Left ventricle myocardium superior (tissue), 1 donor: ENCODE measurements at places on chromosomes 13 and 19. TPM values are rescaled to one million over a fixed set of nuclear protein-coding genes. Genes with fewer than 3 reads are reported as not detected.

DNA sequence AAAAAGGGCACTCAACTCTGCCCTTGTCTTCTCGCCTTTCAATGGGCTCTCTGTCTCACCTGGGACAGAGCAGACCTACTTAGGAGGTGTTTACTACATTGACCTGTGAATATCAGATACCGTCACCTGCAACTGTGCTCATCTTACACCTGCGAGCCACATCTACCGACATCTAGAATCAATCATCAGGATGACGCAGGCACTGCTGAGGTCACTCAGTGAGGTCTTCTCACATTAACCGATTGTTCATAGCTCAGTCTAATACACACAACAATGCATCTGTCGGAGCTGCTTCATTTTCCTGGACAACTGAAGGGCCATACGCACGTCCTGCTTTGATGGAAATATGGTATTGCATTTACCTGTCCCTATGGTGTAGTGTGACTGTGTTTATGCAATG, 211.9 kb downstream of the FGF9 start:
- no peak for DNase-seq

Gene LIN7B
- 19.8 TPM for total RNA-seq

GRCh38 chr13:74169676-74170075, 35.5 kb upstream of the KLF12 start:
- DNase-seq: no peak

DNA sequence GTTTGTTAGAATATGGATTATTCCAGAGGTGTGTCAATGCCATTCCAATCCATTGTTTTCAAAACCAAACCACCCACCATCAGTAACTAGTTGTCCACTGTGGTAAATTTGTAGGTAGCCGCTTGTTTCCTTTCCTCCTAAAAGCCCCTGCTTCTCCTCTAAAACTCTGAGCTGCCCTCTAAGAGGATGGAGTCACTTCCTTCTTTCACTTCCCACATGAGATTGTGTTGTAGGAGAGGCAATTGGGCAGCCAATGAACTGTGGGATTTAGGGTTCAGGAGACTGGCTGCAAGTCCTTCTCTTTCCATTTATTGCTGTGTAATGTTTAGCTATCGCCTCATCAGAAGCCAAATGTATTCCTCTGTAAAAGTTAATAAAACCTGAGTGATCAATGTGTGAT, 49.9 kb upstream of the RFXAP start:
- DNase-seq: no peak

Gene ZSWIM4
- 2.3 TPM for total RNA-seq

Gene SYT5
- total RNA-seq: not detected

- no peak for DNase-seq
Measured at GRCh38 chr13:32428581-32429432, 877 bp upstream of the N4BP2L1 start.

- no peak for DNase-seq
Measured at GRCh38 chr13:84873951-84874350, 925.3 kb downstream of the SLITRK6 start.

- DNase-seq: peak; percentile 44
Measured at GRCh38 chr19:36169084-36169760, 17.0 kb upstream of the COX7A1 start.

GRCh38 chr19:904545-904944, 8.5 kb downstream of the R3HDM4 start:
- no peak for DNase-seq

- peak; percentile 86 for DNase-seq
Measured at GRCh38 chr19:45767881-45768654, 984 bp downstream of the SIX5 start.

Gene AP1M2
- not detected for total RNA-seq

- DNase-seq: no peak
Measured at GRCh38 chr13:77725071-77725470, 27.6 kb downstream of the SLAIN1 start.

- DNase-seq: no peak
Measured at GRCh38 chr19:41616792-41617621, 9.9 kb downstream of the CEACAM4 start.

Gene ANKLE1
- 0.12 TPM for total RNA-seq

Gene KIR2DL4
- not detected for total RNA-seq

DNA sequence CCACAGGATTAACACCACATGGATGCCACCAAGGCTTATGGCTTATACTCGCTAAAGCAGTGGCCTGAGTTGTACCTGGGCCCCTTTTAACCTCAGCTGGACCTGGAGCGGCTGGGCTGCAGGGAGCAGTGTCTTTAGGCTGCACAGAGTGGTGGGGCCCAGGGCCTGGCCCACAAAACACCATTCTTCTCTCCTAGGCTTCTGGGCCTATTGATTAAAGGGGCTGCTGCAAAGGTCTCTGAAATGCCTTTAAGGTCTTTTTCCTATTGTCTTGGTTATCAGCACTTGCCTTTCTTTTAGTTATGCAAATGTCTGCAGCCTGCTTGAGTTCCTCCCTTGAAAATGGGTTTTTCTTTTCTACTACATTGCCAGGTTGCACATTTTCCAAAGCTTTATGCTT, 973.9 kb upstream of the PRR20A start:
- DNase-seq: no peak

Gene ZIM2
- total RNA-seq: not detected

DNA sequence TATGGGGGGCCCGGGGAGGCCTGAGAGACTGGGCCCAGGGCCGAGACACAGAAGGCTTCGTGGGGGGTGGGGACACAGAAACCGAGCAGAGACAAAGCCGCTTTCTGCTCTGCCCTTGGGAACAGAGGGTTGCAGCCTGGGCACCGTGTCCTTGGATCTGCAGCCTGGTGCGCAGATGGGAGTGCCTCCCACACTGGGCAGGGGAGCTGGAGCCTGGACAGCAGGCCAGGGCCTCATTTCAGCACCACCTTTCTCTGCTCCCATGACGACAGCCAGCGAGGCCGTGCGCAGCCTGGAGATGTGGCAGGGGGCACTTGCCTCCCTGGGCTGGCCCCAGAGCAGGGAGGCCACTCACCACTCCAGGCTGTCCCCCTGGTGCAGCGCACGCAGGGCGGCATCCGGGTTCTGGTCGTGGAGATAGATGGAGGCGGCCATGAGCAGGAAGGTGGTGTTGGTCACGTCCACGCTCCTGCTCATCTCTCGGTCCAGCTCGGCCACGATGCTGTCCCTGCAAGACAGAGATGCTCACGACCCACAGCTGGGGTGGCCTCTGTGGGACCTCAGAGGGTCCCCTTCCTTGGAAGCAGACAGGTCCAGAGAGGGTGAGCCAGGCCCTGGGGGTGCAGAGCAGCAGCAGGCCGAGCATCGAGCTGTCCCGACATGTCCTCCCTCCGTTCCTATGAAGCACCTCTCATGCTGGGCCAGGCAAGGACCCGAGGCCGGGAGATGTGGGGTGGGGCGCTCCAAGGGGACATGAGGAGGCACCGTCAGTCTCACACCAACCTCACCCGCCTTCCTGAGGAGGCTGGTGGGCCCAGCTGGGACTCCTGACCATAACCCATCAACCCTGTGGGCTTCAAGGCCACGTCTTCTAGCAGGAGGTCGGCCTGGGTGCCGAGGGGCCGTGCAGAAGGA, 10.9 kb upstream of the CERS1 start:
- no peak for DNase-seq

Gene LRFN3
- total RNA-seq: 7.5 TPM

GRCh38 chr19:20038358-20039202, 725 bp downstream of the ZNF682 start:
- DNase-seq: no peak

Gene RAB3D
- 8.1 TPM for total RNA-seq

- no peak for DNase-seq
Measured at GRCh38 chr13:98691360-98691759, 61.1 kb downstream of the SLC15A1 start.

- no peak for DNase-seq
Measured at GRCh38 chr19:4396949-4397783, 3.2 kb downstream of the SH3GL1 start.

DNA sequence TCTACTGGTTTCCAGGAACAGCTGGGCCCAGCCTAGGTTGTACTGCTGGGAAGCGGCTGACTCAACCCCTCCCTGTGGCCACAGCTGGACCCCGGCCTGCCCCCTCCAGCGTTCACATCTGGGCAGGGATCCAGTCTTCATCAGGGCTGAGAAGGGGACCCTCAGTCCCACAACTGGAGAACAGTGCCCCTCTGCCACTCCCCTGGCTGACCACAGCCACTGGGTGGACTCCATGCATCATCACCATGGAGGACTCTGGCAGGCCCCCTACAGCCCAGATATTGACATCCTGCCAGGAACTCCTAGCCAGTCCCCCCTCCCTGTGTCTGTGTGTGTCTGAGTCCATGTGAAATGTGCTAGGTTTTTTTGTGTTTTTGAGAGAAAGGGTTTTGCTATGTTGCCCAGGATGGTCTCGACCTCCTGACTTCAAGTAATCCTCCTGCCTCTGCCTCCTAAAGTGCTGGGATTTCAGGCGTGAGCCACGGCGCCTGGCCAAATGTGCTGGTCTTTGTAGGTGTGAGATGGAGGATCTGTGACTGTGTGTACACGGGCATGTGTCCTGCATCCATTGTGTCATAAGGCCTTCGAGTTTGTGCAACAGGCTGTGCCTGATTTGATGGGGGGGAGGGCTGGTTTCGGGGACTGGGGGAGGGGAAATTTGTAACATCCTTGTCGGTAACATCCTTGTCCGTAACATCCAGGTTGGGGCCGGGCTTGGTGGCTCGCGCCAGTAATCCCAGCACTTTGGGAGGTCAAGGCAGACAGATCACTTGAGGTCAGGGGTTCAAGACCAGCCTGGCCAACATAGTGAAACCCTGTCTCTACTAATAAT, 4.0 kb upstream of the HOOK2 start:
- peak; percentile 79 for DNase-seq

GRCh38 chr13:80334597-80335260, 6.2 kb downstream of the SPRY2 start:
- no peak for DNase-seq

DNA sequence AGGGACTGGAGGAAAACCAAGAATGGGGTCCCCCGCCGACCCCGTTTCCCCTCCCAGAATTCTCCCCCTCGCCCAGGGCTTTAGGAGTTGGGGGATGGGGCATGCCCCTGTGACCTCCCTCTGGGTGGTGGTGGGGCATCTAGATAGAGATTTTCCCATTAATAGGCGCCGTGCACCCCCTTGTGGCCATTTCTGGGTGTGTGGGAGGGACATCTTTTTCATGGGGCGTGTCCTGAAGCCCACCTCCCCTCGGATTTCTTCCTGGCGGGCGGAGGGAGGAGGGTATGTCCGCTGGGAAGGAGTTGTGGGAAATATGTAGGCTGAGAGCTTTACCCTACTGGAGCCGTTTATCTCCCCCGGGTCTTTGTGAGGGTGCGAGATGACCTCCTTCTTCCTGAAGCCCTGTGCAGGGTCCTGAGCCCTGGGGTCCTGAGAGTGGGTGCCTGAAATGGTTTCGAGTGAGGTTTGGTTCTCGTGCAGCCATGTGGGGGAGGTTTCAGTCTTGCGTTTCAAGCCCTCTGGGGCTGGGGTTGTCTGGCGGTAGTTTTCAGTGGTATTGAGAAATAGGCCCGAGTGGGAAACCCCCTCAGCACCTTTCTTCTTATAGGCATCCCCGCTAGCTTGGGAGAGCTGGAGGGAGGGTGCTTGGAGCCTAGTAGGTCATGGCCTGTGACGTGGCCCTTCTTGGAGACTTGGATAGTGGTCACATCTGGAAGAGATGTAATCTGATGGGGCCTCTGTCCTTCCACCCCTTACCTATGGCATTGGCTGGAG, 1.0 kb downstream of the PRMT1 start:
- peak; percentile 83 for DNase-seq

GRCh38 chr13:45529758-45530157, 65.0 kb downstream of the COG3 start:
- no peak for DNase-seq

Gene CD37
- total RNA-seq: 6.5 TPM

GRCh38 chr13:29917650-29918049, 67.2 kb upstream of the UBL3 start:
- DNase-seq: no peak

Gene POU2F2
- 1.8 TPM for total RNA-seq

GRCh38 chr13:83204886-83205285, 677.4 kb downstream of the SLITRK1 start:
- no peak for DNase-seq

Gene DNM2
- 201 TPM for total RNA-seq

GRCh38 chr13:95604556-95604915, 40.0 kb downstream of the DZIP1 start:
- DNase-seq: no peak

Gene ZNF155
- 8.9 TPM for total RNA-seq

DNA sequence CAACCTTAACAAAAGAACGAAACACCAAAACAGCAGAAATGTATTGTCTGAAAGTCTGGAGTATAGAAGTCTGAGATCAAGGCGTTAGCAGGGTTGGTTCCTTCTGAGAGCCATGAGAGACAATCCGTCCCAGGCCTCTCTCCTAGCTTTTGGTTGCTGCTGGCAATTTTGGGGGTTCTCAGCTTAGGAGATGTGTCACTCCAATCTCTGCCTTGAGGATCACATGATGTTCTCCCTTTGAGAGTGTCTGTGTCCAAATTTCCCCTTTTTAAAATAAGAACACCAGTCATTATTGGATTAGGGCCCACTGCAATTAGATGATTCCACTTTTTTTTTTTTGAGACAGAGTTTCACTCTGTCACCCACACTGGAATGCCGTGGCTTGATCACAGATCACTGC, 10.1 kb downstream of the KCNN1 start:
- no peak for DNase-seq

DNA sequence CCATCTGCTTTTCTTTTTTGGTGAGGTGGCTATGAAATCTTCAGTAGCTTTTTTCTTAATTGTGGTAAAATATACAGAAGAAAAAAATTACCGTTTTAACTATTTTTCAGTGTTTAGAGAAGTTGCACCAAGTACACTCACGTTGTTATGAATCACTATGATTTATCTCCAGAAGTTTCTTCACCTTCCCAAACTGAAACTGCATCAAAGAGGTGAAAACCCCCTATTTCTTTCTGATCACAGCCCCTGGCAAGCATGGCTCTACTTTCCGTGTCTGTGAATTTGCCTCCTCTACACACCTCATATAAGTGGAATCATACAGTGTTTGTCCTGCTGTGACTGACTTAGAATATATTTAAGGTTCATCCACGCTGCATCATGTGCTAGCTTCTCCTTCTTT, 15.6 kb upstream of the SIGLEC10 start:
- no peak for DNase-seq

DNA sequence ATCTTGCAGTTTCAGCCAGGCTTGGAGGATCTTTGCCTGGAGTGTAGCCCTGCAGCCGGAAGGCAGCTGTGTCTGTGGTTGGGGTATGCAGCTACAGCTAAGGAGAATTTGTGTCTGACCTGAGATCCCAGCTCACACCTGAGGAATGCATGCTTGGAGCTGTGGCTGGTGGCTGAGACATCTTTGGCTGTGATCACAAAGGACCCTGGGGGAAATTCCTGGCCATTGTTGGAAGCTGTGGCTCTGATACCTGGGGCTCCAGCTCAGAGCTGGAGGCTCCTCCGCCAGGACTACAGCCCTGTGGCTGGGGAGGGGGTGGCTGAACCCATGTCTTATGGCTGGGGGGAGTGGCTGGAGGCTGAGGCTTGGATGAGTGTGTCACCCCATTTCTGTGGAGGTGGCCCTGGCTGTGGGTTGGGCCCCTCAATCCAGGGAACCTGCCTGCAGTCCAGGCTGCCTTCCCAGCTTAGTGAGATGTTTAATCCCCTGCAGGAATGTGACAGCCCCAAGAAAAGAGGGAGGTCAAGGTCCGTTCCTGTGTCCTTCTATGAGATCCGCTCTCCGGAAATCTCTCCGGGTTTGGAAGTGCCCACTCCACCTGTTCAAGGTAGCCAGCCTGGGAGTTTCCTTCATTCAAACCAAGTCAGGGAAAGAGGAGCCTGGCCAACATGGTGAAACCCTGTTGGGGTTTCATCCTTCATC, 27.6 kb downstream of the ARHGEF18 start:
- DNase-seq: no peak
